Suppressor macrophage treated with lipopolysaccharide for 4 hours (primary cell): ENCODE measurements at places on chromosomes 7 and 10.

- no peak for DNase-seq
These were observed 346.8 kb downstream of the PTPRN2 start for GRCh38 chr7:158240801-158241200.

DNA sequence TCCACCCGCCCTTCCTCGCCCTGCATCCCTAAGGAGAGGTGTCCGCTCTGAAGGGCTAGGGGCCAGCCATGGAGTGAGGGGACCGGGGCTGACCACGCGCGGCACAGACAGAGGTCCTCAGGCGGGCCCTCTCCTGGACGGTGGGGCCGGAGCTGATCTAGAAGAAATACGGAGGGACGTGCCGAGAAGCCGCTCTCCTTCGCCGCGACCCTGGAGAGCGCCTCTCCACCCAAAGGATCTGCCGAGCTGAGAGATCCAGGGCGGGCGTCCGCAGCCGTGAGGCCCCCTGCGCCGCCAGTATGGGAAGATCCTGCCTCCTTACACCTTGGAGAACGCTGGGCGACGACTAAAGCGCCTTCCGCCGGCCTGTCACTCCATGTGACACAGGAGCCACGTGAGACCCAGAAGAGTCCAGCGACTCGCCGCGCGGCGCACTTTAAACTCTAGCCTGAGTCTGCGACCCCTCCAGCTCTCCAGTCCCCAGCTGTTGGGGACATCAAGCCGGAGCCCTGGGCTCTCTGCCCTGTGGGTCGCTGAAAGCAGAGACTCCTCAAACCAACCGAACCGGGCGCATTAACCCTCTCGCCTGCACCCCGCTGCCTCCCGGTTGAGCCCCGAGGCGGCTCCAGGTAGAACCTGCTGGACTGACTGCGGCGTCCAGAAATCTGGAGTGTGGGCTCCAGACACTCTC is 1.5 kb upstream of the SFMBT2 start:
- DNase-seq, result peak; percentile 47

DNA sequence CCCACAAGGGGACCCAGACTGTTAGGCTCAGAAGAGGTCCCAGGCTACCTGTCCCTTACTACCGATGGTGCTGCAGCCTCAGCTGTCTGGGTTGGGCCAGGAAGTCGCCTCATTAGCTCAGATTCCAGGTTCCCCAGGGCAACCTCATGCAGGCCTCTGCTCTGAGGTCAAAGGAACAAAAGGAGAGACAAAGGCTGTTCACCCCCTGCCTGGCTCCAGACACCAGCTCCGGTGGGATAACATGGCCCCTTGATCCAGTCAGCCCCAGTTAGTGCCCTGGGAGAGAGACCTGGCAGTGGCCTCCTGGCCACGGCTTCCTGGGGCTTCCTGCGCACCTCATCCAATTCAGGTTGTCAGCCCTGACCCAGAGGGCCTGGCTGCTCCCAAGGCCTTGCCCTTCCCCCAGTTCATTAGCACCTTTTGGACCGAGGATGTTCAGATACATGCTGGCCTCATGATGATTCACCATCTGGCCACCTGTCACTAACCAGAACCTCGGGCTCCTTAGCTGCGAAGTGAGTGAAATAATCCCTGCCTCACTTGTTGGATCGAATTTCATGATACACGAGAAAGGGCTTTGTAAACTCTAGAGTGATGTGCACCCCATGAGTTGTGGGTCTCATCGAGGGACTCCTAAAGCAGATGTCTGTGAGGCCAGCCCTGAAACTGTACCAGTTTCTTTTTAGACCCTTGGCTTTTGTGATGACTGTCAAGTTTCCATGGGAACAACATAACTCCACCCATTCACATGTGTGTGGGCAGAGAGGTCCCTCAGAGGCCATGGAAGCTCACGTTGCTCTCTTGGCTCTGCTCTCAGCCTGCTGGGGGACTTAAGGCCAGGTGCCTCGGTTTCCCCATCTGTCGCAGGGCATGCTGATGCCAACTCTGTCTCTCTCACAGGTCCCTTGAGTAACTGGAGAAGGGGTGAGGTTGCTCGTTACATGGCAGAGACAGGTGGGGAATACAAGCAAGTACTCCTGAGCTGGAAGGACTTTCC is 79.5 kb upstream of the PCBD1 start:
- no peak for DNase-seq

- no peak for DNase-seq
These were observed 5.2 kb downstream of the IKZF1 start for GRCh38 chr7:50309721-50310120.

DNA sequence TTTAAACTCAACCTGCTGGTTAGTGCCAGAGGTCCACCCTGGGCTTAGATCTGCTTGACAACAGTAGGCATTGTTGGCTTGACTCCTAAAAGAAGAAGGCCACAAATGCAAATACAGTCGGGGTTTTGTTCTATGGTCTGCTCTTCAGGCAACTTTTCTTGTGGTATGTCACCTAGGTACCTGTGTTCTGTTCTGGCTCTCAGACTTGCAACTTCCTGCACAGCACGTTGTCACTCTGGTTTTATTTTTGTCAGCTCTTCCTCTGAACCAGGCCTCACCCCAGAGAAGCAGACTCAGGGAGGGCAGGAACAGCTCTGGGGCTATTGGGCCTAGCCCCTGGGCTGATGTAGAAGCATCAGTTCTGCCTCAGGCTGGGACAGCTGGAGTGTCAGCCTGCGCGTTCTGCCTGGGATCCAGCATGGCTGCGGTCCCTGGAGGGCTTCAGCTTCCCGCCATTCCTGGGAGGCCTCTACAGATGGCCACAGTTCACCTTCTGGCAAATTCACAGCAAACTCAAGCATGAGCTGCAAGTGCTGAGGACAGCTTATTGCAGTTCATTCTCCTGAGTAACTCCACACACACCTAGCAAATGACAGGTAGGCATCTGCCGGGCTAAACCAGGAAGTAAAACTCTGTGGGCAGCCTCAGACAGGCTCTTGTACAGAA is 11.0 kb upstream of the PDCD4 start:
- no peak for DNase-seq

GRCh38 chr7:80773787-80774508 is 135.5 kb downstream of the CD36 start:
- DNase-seq, result no peak

DNA sequence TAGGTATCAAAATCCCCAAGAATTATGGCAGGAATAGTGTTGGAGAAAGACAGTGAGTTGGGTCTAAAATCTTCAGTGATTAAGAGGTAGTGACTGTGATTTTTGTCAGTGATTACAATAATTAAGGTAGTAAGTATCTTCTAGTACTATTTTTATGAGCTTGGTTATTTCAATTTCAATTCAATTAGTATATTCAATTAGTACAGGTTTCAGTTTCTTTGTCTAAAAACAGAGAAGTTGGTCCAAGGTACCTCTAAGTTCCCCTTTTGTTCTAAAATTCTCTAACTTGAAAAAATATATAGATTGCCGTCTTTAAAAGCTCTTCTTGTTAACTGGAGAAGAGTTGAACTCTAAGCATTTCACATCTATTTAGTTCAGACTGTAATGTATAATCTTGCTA is 82.9 kb downstream of the OTUD1 start:
- DNase-seq, result no peak

GRCh38 chr7:103101543-103101942 is 26.6 kb downstream of the ARMC10 start:
- no peak for DNase-seq

DNA sequence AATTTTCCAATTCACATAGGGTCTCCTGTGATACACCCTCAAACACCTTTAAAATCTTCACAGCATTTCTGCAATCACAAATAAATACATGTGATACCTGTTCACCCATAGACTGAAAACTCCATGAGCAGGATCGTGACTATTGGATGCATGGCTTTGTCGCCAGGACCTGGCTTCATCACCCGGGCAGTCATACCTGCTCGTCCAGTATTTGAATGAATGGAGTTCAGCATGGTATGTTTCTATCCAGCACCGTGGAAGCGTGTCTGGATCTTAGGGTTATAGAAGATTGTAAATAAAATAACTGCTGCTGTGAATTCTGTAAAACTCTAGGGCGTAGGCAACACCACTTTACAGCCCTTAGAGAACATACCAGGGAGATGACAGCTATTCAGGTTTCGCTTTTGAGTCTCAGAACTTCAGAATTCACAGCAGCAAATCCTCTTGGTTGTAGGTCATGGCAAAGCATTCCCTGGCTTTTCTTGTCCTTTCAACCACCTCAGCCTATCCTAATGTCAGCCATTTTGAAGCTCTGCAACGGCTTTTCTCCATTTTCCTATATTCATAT is 47.4 kb upstream of the USP6NL start:
- DNase-seq, result no peak

DNA sequence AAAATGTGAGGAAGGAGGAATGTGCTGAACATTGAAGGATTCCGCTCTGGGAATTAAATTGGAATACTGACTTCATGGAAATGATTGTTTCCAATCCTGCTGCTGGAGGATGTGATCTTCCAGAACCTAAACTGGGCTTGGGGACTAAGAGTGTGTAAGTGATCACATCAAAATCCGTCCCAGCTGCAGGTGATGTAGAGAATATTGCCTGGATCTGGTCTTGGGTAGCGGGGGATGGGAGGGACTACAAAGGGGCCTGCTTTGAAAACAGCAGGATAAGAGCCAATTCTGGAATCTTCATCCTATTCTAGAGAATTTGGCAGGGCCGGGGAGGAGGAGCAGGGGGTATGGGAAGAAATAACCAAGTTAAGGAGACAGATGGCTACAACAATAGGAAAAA is 552.2 kb upstream of the FZD8 start:
- no peak for DNase-seq

DNA sequence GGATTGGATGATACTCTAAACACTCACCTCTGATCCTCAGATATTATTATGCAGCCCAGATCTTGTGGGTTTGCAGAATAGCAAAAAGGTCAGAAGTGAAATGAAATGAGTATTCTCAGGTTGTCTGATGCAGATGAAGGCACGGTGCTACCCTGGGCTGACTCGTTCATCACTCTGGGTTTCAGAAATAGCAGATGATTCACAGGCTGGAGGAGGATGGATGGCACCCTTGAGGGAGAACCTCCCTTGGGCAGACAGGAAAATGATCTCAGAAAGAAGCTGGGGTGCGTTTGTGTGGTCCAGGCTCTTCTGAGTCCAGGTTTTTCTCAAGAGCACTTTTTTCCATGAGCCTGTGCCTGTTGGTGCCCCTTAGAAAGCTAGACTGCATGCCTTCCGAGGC is 515.8 kb upstream of the MKI67 start:
- no peak for DNase-seq

- no peak for DNase-seq
These were observed 97.0 kb upstream of the DDC start for GRCh38 chr7:50662041-50662694.

GRCh38 chr7:140923358-140924006 is 1.2 kb downstream of the BRAF start:
- no peak for DNase-seq

DNA sequence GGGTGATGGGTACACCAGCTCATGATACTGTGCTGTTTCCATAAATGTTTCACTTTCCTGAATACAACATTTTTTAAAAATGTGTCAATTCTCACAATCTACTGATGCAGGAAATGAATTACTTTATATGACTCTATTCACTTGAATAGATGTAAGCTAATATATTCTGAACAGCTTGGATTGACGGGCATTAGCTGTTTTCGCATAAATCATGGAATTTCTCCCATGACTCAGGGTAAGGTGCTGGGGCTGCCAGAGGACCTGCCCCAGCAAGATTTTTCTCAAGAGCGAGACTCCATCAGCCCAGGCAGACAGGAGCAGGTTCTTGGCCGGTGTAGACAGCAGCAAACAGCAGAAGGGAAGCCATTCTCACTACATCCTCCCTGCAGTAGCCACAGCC is 107.1 kb downstream of the PFKFB3 start:
- DNase-seq, result no peak

DNA sequence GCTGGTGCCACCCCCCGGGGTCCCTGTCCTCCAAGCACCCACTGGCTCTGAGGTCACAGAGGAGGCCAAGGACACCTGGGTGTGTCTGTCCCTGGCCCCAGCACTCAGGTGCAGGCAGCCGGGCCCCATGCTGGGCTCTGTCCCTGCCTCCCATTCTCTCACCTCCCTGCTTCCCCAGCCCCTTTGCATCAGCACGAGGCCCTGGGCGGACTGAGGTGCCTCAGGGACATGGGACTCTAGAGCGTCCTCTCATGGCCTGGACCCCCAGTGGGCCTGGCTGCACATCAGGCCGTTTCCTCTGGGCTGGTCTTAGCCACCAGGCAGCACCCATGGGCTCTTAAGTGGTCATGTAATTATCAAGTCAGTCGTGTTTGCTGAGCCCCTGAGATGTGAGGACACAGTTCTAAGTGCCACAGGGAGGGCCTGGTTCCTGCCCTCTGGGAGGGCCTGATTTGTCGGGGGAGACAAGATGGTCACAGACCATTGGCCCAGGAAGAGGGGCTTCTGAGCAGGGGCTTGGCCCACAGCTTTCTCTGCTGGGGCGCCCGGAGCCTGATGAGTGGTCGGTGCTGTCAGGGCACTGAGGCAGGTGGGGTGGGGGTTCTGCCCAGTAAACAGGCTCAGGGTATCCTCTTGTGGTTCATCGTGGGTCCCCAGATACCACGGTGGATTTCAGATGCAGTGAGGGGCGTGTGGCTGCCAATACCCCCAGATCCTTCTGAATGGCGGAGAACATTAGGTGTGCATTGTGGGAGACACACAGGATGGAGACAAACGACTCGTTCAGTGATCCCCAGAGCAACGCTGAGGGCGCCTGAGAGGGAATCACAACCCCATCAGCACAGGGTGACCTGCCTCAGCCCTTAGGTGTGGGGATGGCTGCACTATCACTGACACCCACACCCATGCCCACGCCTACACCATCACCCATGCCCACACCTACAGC is 152.5 kb downstream of the WDR37 start:
- DNase-seq, result no peak

DNA sequence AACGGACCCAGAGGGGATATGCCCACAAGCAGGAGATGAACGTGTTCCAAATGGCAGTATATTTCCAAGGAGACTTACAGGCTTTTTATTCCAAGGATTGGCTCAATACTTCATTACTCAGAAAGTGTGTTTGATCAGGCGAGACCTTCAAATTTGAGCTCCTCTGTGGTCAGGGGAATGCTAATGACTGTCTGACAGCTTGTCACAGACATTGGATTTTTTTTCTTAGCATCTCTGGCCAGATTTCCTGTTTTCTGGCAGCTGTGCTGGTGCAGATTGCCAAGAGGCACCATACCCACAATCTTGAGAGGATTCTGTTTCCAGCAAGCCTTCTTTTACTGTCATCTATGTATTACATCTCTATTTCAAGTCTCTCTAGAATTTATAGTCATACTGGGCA is 93.8 kb downstream of the C1GALT1 start:
- no peak for DNase-seq

DNA sequence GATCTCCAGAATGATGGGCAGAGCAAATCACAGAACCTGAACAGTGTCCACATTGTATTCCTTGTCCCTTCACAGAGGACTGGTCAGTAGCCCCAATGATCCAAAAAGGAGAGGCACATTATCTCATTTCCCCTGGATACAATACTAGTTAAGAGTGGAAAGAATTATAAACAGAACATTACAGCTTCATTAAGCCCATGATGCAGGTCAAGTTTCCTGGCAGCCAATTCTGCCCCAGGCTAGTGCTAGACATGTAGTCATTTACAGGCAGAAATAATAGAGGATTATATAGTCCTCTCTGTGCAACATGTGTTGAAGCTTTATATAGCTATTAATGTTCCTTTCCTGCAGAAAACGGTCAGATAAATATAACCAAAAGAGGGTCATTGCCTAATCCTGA is 124.3 kb upstream of the WNT16 start:
- no peak for DNase-seq

- no peak for DNase-seq
These were observed 180.9 kb downstream of the JCAD start for GRCh38 chr10:29878492-29878891.

GRCh38 chr10:101466016-101466912 is 112.3 kb downstream of the BTRC start:
- no peak for DNase-seq
